ENCODE measurements at places on chromosomes 1 and 21.

- no peak for DNase-seq
Observed at GRCh38 chr1:159090286-159091179, 14.0 kb upstream of the AIM2 start.

GRCh38 chr1:5915587-5916571, 76.3 kb downstream of the NPHP4 start:
- no peak for DNase-seq

GRCh38 chr1:115184951-115185331, 95.6 kb upstream of the TSPAN2 start:
- no peak for DNase-seq

DNA sequence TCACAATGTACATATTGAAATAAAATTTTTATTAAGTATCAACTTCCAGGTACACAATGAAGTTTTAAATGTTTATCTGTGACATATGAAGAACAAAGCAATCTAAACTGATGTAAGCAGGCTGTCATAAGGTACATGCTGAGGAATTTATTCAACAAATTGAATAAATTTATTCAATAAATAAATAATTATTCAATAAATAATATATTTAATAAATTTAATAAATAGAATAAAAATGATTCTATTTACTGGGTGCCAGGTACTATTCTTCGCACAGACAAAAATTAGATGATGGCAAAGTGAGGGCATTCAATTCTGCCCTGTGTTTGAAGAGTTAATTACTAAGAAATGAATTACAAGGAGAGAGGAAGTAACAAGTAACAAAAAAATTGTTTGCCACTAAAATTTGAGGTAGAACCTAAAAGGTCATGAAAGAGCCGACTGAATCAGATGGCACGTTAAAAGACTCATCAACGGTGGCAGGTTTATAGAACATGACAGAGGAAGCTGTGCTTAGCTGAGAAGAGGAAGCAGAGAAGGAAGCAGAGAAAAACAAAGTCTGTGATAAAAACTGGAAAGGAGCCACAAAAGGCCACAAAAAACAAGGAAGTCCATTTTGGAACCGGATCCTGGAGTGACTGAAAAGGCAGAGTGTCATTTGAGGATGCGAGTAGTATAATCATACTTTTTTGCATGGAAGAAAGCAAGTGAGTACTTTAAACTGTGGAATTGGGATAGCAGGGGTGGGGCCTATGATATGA, 2.2 kb upstream of the USP24 start:
- no peak for DNase-seq

- no peak for DNase-seq
Observed at GRCh38 chr1:30172299-30172694, 551.1 kb downstream of the MATN1 start.

- DNase-seq, result no peak
Observed at GRCh38 chr1:248828845-248829244, 3.1 kb upstream of the SH3BP5L start.

DNA sequence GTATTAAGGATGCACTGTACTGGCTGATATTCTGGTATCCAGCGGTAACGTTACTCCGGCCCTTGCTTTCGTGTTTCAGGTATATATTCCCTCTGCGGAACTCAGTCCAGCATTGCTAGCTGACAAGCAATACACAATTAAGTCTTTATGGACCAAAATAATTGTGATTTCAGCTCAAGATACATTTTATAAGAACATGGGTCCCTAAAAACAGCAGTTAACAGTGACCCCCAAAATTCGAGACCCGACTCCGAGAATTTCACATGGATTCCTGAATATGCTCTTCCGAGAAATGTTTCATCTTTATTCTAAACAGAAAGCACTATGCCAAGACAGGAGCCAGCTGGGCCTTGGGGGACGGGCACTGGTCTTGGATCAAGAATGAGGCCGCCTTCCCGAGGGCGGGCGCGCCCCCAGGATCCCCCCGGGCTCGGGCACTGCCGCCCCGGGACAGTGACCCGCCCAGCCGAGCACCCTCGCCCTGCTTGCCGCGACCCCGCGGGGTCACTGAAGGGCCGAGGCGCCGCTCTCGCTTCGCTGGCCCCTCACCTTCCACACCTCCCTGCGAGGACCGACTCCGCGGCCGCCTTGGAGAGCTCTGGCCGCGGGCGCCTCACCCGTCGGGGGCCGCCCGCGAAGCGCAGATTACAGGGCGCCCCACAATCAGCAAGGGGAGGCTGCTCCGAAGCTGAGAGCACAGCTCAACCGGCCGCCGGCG, 610 bp downstream of the SCYL3 start:
- no peak for DNase-seq

DNA sequence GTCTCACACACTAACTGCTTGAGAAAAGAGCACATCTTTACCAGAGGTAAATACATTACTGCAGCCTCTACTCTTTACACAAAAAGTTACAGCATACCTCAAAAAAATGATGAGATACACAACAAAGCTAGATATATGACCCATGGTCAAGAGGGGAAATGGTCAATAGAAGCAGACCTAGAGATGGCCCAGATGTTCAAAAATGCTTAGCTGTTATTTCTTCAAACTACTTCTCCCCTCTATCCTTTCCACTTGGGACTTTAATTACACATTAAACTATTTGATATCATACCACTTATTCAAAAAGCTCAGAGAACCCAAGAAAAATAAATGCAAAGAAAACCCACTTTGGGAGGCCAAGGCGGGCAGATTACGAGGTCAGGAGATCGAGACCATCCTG, 12.8 kb downstream of the BRWD1 start:
- DNase-seq, result no peak

- no peak for DNase-seq
Observed at GRCh38 chr1:48560577-48560976, 88.6 kb upstream of the SPATA6 start.

- no peak for DNase-seq
Observed at GRCh38 chr1:43979528-43980254, 681 bp downstream of the B4GALT2 start.
